Hematopoietic multipotent progenitor cell treated with erythropoietin and hydrocortisone succinate and interleukin-3 and kit ligand, for 15 days (in vitro differentiated cells): ENCODE measurements at places on chromosomes 3 and 15.

- DNase-seq, result no peak
Observed at GRCh38 chr3:193845144-193845543, 252.1 kb downstream of the OPA1 start.

GRCh38 chr15:49134683-49135341, 20.6 kb downstream of the COPS2 start:
- DNase-seq, result no peak

- peak; percentile 31 for DNase-seq
Observed at GRCh38 chr3:187041362-187042307, 97.7 kb downstream of the RPL39L start.

- DNase-seq, result no peak
Observed at GRCh38 chr3:177516158-177517011, 319.1 kb upstream of the TBL1XR1 start.

GRCh38 chr3:118128886-118129285, 905.8 kb downstream of the IGSF11 start:
- no peak for DNase-seq

DNA sequence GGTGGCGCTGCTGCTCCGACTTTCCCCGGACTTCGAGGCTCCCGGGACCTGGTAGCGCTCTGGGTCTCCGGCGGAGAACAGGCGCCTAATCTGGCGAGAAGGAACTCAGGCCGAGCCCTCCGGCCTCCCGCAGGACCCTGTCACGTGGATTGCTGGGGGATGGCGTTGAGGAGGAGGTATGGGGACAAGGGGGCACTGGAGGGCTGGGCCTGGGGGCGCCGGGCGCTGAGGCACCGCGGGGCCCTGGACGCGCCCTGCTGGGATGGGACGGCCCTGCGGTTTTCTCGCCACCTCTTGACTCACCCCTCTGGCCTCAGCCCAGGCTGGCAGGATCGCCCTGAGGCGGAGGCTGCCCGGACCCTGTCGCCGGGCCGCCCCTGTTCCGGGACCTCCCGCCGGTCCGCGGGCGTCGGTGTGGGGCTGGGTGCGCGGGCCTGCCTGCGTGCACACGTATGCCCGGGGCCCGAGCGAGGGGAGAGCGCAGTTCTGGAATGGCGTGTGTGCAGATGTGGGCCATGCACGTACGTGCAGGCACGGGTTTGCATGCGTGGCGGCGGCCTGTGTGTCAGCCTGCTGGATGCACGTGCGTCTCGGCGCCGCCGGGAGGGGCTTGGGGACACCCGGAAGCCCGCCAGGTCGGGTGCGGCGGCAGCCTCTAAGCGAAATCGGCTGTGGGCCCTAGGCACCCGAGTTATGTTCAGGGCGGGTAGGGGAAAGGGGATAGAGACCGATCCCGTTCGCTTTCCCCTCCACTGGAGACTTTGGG, 752 bp downstream of the C15orf39 start:
- DNase-seq, result peak; percentile 58

- DNase-seq, result no peak
Observed at GRCh38 chr3:72899349-72899765, 11.5 kb downstream of the GXYLT2 start.

DNA sequence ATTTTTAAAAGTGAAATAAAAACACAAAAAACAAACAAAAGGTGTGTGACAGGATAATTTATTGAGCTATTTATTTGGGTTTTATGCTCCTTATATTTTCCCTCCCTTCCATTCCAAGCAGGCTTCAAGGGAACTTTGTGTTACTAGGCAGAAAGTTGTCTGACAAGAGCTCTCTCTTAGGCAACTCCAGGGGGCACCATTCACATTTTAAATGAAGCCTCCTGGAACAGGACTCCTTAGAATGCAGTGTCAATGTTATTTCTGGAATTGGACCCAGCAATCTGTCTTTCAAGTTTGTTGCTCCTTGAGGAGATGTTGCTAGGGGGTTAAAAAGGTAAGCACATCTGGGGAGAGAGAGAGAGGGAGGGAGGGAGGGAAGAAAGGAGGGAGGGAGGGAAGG, 5.4 kb upstream of the RFX7 start:
- DNase-seq, result peak; percentile 62

DNA sequence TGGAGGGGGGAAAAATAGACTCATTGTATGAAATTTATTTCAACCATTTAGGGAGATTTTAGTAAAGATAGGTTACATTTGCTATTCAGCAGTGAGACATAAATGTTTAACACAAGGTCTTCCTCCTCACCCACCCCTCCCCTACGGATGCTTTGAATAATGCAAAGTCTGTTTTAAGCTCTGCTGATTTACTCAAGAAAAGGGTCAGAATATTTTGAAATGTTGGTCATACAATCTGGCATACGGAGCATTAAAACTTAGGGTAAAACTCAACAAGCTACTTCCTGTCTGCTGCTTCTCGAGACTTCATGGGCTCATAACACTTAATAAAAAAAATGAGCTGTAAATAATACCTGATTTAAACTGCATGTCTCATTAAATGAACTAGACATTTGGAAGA, 156.3 kb downstream of the WNT5A start:
- DNase-seq, result no peak
